ENCODE measurements at places on chromosomes 7 and 10.

DNA sequence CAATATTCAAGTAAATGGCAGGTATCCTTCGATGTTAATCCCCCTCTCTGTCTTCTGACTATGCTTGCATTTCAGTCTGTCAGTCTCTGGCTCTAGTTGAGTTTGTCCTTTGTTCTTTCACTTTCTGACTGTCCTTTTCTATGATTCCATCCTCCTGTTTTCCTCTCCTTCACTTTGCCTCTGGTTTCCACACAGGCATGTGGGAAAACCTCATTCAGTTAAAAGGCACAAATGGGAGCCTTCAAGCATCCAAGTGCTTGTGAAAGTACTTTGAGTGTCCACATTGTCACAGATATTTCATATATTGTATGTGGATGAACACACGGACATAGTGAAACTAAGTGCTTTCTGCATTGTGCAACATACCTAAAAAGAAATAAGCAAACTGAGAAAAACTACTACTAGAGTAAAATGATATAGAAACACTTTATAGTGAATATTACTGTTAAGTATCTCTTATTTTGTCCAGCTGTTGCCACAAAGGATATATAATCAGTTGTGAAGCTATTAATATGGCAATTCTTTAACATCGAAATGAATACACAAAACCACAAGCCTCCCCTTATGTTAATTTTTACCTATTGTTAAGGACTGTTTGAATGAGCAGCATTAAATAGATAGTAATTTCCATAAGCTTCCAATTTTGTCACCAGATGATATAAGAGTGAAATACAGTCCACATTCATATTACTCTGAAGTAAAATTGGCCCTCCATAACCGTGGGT is 71.7 kb downstream of the NRBF2 start:
- DNase-seq, result no peak

GRCh38 chr10:47039562-47039913 is 128.3 kb downstream of the PTPN20 start:
- DNase-seq, result no peak

DNA sequence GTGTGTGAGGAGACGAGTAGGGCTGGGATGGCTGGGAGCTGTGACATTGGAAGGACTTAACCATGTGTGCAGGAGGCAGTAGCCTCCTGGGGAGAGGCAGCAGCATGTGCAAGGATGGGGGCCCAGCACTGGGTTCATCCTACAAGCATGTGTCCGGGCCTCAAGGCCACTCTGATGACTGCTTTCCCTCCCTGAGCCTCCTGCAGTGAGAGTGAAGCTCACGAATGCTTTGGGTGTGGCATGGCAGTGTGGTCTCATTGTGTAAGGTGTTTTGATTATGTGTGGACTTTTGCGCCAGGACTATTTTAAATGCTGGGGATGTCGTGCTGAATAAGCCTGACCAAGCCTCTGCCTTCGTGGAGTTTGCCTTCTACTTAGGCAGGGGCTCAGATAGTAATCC is 122.0 kb upstream of the INSYN2A start:
- DNase-seq, result no peak

DNA sequence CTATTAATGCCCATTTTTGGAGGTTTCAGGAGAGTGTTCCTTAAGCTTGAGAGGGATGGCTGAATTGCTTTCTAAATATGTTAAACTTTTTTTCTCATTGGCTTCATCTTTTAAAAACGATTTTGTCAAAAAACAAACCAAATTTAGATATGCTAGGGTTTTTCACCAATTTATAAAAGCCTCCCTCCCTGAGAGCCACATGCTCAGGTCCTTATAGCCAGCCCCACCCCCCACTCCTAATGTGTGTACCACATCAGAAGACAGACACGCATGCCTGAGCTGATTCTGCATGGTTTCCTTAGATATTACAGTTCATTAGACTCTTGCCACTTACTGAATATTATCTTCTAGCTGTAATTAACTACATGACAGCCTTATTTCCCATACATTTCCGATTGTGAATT is 2.0 kb downstream of the CUL1 start:
- DNase-seq, result peak; percentile 14

DNA sequence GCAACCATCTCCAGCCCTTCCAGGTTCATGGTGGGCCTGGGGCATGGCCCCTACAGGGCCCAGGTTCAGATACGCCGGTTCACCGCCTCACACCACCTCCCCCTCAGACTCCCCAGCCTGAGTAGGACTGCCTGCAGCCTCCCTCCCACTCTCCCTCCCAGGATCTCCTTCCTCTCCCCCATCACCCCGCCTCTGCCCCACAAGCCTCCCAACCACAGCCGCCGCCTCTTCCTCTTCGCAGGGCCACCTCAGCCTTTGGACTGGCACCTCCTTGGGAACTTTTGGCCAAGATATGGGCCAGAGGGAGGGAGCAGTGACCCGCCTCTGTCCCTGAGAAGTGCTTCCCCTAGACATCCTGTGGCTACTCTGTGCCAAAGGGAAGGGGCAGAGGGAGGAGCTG is 9.3 kb downstream of the KCNIP2 start:
- no peak for DNase-seq

GRCh38 chr10:74862625-74863024 is 36.2 kb downstream of the KAT6B start:
- DNase-seq, result no peak

GRCh38 chr7:127986581-127987521 is 44.4 kb downstream of the LRRC4 start:
- DNase-seq, result no peak

- DNase-seq, result no peak
These were observed 156.3 kb downstream of the ZNF248 start for GRCh38 chr10:37700886-37701780.

DNA sequence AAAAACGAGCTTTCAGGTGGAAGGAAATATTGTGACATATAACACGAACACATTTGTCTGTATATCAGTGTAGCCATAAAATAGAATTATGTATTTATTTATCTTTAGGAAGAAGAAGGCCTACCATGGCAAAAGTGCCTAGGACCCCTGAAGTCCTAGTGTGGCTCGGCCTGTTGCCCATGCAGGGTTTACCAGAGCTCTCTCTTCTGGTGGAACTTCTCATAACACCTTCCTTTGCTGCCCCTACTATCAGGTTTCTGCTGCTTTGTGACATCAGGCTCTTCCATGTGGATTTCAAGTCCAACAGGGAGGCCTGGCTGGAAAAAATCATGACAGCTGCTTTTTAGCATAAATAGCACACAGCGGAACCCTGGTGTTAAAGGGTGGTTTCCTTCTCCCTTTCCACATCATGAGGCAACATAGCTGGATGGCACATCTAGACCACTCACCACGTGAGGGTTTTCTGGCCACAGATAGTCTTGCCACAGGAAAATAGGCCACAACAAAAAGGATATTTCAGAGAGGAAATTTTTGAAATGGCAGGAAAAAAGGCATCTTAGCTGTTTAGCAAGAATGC is 44.8 kb upstream of the ADO start:
- no peak for DNase-seq

GRCh38 chr7:40658729-40659128 is 523.9 kb downstream of the SUGCT start:
- no peak for DNase-seq
